ENCODE measurements at places on chromosomes 2 and 18.

DNA sequence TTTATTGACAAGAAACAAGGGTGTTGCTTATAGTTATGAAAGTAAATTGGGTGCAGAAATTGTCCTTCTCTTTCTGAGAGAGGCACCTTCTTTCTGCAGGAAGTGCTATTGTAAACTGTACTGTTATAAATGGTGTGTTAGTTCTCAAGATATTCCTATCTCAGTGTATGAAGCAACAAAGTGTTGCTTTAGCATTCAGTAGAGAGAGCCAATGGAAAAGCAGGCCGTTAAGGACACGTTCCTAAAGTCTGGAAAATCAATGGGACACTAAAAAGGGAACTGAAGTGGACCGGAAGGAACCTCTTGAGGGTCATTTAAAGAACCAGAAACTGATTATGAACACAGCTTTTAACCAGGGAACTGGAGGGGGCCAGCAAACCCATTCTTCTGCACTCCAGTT is 510.0 kb upstream of the ZEB2 start:
- no peak overlapping the region for H3K27ac ChIP-seq
- H3K4me3 ChIP-seq: no peak overlapping the region

- no peaks in the 10 kb centered on the region for H3K27me3 ChIP-seq
- no peak overlapping the region for H3K27ac ChIP-seq
- DNase-seq: peak; percentile 56
- no peak overlapping the region for H3K4me3 ChIP-seq
These were observed 120.5 kb downstream of the PMAIP1 start for GRCh38 chr18:60020107-60020925.

- peaks cover 13% of the 10 kb centered on the region for H3K4me1 ChIP-seq
- no peaks in the 10 kb centered on the region for H3K36me3 ChIP-seq
- H3K27ac ChIP-seq: peak overlapping the region; percentile 97
- H3K4me3 ChIP-seq: peak overlapping the region; percentile 65
- DNase-seq: peak; percentile 31
- no peaks in the 10 kb centered on the region for H3K27me3 ChIP-seq
These were observed 2.1 kb downstream of the SLC39A10 start for GRCh38 chr2:195659114-195659513.

DNA sequence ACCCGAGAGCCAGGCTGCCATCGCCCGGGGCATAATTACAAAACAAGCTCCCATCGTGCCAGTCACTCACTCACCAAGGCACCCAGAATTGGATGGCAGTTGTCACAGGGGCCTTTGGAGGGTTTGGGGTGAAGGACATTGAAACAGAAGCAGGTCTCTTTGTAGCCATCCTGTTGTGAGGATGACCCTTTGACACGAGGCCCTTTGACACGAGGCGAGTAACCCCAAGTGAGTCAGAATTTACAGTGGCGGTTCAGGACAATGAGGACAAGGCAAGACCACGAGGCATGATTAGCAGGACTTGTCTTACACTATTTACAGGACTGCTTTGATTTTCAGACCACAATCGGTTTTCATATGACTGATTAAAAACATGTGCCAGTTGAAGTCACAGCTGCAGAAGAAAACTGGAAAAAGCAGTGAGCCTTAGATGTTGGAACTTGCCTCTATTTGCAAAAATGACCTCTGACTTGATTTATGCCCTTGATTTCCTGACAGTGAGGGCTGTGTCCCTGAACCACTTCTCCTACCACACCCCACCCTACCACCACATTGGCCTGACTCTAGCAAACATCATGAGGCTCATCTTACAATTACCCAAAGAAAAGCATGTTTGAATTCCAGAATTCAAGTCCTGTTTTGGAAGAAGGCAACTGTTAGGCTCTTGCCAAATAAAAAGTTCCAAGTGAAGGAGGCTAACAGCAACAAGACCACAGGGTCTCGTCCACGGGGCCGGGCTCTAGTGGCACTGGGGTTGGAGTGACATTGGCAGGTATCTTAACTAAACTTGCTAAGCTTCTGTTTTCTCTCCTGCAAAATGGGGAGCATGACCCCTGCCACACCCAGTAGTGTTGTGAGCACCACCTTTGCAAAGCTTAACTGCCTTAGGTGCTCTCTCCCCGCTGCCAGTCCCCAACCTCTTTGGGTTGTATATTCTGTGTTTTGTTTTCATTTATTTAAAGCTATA is 64.4 kb upstream of the FOSL2 start:
- no peaks in the 10 kb centered on the region for H3K36me3 ChIP-seq
- no peak overlapping the region for H3K4me3 ChIP-seq
- H3K27me3 ChIP-seq: no peaks in the 10 kb centered on the region
- H3K4me1 ChIP-seq: peaks cover 11% of the 10 kb centered on the region
- H3K27ac ChIP-seq: no peak overlapping the region

DNA sequence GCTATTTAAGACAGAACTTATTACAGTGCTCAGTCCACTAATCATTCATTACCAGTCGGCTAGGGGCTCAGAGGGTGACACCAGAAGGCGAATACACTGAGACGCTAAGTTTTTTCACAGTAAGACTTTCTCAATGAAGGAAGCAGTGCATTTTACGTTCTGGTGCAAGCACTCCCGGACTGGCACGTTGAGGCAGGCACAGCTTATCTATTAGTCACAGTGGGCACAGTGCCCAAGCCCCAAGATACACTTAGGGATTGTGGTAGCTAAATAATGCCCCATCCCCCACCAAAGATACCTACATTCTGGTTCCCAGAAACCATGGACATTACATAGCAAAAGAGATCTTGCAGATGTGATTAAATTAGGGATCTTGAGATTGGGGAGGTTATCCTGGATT is 32.6 kb upstream of the BCL11A start:
- no peaks in the 10 kb centered on the region for H3K36me3 ChIP-seq
- no peak overlapping the region for H3K4me3 ChIP-seq
- DNase-seq: no peak
- H3K4me1 ChIP-seq: peaks cover 5% of the 10 kb centered on the region

DNA sequence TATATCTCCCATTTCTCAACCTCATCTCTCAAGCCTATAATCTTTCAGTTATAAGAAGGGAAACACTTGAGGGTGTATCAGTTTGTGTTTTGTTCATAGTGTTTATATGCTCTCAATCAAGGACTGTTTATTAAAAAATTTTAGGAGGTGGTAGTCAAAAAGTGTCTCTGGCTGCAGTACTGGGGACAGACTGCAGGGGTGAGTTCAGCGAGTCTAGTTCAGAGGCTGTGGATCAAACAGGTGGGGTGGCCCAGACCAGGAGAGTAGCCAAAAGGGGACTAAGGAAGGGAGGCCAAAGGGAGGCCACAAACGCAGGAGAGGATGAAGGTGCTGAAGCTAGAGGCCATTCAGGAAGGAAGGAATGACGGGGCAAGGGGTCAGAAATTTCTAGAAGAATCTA is 136.3 kb downstream of the MSH2 start:
- H3K27me3 ChIP-seq: no peaks in the 10 kb centered on the region
- H3K4me1 ChIP-seq: peaks cover 21% of the 10 kb centered on the region
- H3K36me3 ChIP-seq: no peaks in the 10 kb centered on the region
- H3K27ac ChIP-seq: no peak overlapping the region
- no peak for DNase-seq

DNA sequence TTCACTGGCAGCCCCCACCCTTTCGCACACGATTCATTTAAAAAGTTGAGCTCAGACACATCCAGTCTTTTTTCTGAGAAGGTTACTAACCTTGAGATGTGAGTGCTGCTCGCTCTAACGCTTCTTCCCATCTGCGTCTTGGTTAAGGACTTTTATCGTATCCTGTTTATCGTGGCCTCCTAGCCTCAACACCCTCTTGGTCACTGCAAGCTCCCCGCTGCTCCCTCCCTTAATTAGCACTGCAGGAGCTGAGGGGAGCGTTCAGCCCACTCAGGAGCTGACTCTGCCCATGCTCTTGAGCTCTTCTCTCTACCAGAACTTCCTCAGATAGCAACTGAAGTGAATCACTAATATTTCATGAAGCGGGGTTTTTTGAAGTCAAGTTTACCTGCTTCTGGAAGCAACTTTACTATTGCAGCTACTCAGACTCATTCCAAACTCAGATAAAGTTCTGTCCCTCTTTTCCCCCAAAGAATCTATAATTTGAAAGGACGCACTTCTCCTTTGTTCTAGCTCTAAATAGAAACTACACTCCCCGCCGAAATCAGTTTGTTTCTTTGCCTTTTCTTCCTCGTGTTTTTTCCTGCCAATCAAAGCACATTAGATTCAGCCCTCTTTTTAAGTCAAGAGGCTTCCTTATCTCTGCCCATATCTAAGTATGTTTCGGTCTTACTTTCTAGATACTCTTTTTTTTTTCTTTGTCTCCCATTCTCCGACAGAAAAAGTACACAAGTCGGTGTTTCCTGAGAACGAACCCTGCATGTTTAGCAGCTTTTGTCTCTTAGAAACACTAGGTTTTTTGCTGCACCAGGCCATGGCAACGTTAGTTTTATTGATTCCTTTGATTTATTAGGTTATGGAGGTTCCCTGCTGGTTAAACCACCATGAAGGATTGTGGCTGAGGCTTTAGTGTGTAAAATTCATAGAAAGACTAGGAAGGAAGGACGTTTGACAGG is 9.3 kb upstream of the CD226 start:
- H3K27ac ChIP-seq: no peak overlapping the region
- DNase-seq: no peak
- H3K36me3 ChIP-seq: no peaks in the 10 kb centered on the region
- H3K4me1 ChIP-seq: no peaks in the 10 kb centered on the region
